Fibroblast of skin of right quadriceps (primary cell): ENCODE measurements at places on chromosomes 3 and 15.

GRCh38 chr15:78671626-78672211, 30.7 kb upstream of the CHRNB4 start:
- no peak for DNase-seq

DNA sequence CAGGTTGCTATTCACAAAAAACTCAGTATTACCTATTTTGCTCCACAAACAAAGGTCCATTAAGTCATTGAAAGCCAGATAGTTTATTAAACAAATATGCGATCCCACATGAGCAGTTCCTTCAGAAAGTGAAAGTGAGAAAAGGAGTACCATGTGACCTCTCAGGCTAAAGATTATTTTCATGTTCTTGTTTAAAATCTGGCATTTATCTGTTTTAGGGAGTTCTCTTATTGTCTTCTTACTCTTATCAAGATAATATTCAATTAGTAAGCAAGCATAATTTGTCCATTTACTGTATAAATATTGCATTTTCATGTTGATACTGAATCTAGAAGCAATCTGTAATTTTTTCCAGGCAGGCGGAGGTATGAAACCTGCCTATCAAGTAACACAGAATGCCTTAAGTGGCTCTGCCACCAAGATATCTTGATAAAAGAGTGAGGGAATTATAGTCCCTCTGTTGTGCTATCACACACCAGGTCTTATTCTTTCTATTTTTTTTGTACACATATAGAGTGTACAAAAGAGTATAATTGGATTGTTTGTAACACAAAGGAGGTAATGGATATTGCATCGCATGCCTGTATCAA, 20.1 kb upstream of the PLSCR5 start:
- no peak for DNase-seq

DNA sequence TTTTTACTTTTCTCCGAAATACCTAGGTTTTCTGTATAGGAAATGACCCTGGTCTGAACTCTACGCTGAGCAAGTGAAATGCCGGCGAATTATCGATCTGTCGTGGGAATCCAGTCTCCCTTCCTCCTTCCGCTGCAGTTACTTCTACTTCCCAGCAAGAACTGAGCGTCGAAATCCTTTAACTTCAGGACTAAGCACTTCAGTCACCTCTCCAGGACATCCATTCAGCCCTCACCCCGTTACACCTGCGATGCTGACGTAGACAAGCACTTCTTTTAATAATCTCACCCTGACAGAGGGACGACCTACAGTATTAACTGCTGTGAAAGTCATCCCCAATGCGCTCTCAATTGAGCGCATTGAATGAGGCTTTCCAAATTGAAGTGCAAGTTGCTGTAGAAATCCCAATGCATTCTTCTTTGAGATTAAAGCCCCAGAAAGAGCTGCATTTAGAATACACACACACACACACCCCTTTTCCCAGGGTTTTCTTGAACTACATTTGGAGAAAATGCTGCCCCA, 1.3 kb downstream of the TOP2B start:
- no peak for DNase-seq

GRCh38 chr3:49747792-49748480, 24.2 kb upstream of the GMPPB start:
- DNase-seq, result peak; percentile 23

- peak; percentile 45 for DNase-seq
These were observed 66.6 kb downstream of the TM4SF4 start for GRCh38 chr3:149541091-149541491.
